ENCODE measurements at places on chromosomes 12 and 14.

DNA sequence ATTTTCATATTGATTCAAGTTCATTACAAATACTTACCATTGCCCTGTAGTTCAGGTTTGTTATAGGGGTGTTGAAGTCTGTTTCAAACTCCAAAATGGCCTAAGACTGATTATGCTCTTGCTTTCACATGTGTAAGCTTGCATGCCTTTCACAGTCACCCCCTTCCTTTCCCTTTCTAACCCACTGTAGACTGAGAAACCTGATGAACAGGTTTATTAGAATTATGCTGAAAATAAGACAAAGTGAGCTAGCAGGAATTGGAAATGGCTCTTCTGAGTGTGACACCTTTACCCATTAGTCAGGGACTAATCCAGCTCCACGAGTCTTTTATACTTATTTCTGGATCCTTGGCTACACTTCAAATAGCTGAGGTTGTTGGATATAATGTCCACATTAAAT lies 38.9 kb downstream of the FBXO33 start:
- DNase-seq: no peak

GRCh38 chr14:68543516-68543915 lies 249.4 kb downstream of the ZFP36L1 start:
- no peak for DNase-seq

GRCh38 chr12:108914121-108914531 lies 34.2 kb downstream of the DAO start:
- DNase-seq: no peak

GRCh38 chr12:52120951-52121823 lies 41.7 kb downstream of the SMIM41 start:
- DNase-seq: no peak

- no peak for DNase-seq
These were observed 150.5 kb upstream of the BCL2L14 start for GRCh38 chr12:11920231-11920630.

DNA sequence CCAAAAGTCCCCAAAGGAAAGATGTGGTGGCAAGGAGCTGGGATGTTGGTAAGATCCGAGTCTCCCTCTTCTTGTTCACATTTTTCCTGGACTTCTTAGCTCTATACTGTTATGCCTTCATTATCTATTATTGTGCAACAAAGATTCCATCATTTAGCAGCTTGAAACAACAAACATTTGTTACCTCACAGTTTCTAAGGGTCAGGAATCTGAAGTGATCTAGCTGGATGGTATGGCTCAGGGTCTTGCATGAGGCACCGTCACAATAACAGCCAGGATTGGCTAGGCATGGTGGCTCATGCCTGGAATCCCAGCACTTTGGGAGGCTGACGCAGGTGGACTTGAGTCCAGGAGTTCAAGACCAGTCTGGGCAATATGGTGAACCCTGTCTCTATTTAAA lies 51.1 kb upstream of the KRAS start:
- DNase-seq: no peak

DNA sequence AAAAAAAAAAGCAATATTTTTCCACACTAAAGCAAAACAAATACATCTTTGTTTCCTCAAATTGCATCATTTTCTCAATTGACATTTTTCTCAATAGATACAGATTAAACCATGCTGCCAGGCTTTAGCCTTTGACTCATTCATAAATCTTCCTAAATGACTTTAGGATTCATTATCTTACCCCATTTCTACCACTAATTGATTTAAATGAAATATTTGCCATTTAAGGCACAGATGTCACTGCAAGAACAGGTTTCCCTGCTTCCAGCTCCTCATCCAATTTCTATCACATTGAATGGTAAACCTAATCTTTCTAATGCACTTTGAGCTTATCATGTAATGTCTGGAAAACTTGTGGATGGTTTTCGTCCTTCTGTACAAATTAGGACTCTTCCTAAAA lies 298.7 kb downstream of the RPL10L start:
- DNase-seq: no peak

DNA sequence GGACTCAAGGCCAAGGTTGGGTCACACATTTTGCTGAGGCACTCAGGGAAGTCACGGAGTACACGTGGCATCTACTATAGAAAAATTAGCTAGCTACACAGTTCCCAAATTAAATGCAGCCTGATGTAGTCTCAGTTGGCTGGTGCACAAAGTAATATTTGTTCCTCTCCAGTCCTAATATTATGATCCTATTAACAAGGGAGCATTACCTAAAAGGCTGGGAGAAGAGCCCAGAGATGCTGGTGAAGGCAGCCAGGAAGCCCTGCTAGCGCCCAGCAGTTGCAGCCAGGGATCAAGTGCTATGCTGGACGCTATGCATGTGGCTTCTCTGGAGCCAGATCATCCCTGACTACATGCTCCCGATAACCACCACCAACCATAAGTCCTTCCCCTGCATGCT lies 88.0 kb upstream of the GSC start:
- DNase-seq: no peak

- DNase-seq: no peak
These were observed 12.4 kb downstream of the MLXIP start for GRCh38 chr12:122090759-122091515.

GRCh38 chr12:57276935-57277563 lies 26.1 kb upstream of the STAC3 start:
- DNase-seq: no peak

DNA sequence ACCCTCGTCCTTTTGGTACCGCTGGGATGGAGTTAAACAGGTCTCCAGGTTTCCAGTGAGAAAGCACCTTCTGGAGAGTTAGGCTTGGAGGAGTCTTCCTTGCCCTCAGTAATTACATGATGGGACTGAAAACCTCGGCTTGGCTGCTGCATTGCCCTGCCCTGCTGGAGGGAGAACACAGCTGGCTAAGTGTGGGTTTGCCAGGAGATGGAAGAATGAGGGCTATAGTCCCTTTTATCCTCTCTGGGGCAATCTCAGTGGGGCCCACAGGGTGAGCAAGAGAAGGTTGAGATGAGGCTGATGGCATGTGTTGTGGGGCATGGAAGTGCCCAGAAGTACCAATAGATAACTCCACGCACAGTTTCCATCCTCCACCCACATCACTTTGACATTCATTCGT lies 23.2 kb upstream of the MEG3 start:
- DNase-seq: no peak

DNA sequence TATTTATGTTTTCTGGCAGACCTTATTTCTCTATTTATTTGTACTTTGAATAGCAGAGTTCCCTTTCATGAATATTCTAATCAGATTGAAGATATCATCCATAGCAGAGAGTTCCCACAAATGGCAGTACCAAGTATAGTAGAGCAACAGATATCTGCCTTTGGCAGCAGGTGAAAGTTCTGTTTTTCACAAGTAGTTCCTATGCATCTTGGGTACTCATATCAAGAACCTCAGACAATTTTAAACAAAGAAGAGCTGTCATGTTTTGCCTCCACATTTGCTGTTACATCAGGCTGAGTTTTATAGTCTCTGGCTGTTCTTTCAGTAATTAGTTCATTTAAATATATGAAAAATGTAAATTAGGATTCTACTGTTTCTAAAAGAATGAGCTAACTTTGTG lies 252.0 kb downstream of the KCNC2 start:
- DNase-seq: no peak

DNA sequence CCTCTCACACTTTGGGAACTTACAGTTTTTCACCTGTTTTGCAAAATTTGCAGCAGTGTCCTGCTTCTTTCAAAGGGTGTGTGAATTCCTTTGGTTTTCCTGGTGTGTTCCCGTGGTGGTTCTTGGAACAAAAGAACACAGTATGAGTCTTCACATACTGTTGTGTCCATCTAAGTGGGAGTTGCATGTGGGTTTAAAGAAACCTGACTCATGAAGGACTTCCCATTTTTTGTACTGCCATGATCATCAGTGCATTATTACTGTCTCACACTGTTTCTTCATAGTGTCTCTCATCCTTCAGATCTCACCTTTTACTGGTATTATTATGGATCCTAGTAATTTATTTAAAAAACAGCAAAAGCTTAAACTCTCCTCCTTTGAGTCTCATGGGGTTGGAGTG lies 3.8 kb upstream of the GZMH start:
- no peak for DNase-seq

DNA sequence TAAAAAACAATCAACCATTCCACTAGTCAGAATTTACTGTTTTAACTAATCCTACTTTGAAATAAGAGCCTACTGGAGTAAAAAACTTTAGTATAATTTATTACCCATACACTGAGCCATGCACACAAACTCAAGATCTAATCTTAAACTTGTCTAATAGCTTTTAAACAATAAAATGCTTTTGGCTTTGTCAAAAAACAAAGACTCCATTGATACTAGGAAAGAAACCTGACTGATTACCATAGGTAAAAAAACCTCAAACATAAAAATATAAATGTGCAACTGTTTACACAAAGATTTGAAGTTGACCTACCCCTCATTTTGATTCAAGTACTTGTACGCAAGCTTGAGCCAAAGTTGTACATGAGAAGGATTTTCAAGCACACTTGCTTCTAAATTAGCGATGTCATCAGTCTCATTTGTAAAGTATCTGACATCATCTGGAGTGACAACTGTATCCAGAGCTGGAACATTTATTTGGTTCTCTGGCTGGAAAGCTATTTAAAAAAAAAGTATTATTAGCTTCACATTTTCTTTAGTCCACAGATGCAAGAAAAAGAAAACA lies 36.1 kb downstream of the ZFC3H1 start:
- no peak for DNase-seq

DNA sequence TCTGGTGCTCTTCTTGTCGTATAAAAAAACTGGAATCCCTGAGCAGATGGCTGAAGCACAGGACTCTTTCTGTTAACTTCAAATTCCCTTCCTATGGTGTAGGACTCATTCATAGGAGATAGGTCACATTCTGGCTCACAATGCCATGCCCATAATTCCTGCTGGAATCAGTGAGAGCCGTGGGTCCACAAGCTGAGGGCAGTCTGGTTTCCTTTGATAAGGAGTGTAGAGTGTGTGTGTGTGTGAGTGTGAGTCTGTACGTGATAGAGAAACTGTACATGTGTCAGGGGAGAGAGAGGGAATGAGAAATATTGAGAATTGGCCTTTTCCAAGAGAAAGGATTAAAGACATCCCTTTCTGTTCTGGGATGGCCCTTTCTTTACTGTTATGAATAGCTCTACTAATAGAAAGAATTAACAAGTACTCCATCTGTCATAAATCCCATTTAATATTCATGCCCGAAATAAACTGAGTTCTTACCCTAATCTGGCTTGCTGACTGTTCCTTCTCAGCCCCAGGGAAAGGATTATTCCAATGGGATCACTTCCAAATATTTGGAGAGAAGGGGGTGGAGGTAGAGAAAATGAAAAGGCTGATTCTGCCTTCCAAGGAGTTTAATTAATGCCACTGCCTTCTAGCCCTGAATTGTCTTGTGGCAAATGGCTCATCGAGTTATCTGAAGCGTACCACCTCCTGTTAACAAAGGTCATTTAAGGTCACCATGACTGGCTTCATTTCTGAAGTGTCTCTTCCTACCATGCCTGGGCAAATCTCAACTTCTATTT lies 79.0 kb downstream of the TMX1 start:
- DNase-seq: no peak

DNA sequence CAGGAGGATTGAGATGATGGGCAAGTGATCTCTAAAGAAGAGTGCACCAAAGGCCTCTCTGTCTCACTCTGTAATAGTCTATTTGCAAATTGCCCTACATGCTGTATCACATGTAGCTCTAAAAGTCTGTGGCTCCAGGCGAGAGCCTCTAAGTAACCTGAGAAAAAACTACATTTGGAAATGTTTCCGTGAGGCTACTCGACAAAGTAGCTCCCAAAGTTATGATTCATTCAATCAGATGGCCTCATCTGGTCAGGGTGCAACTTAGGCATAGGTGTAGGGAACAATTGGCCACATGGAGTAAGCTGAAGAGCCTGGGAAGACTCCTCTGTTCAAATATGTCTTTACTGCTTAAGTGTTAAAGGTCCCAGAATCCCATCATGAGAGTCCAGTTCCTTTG lies 155.4 kb upstream of the PLEKHG7 start:
- no peak for DNase-seq

- DNase-seq: no peak
These were observed 168.2 kb upstream of the BCL2L14 start for GRCh38 chr12:11902525-11902875.

DNA sequence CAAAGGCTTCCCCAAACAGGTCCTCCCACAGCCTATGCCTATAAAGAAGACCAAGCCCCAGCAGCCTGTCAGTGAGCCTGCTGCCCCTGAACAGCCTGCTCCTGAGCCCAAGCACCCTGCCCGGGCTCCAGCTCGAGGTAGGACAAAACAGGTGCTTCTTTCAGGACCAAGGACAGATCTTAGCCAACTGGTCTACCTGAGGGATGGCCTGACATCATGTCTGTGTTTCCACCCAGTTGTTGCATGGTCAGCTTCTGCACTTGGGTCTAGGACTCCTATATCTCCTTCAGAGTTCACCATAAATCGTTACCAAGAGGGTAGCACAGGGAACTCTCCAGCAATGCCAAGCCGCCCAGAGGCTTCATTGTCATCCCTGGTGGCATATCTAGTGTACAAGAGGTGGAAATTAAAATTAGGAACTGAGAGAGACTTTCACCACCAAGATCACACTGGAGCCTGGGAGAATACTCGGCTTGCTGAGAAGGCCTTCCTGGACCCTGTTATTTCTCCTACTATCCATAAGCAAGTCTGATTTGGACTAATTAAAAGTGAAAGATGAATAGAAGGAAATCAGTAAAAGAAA lies 38.2 kb upstream of the OAS1 start:
- DNase-seq: no peak

GRCh38 chr12:19220852-19221466 lies 91.4 kb downstream of the PLEKHA5 start:
- DNase-seq: no peak

DNA sequence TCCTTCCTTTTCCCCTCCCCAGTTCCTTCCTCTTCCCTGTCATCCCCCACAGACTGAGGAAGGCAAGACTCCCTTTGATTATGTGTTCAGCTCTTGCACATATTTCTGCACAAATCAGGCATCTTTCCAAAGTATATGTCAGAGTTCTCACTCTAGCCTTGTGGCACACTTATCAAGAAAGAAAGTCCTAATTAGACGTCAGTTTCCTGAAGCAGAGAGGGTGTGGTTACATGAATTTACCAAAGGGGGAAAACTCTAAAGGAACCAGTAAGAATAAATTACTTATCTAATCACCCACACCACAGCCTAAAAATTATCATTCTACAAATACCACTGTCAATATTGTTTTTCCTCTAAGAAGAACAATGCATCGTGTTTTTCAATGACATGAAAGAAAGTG lies 120.7 kb upstream of the GRIP1 start:
- DNase-seq: no peak

DNA sequence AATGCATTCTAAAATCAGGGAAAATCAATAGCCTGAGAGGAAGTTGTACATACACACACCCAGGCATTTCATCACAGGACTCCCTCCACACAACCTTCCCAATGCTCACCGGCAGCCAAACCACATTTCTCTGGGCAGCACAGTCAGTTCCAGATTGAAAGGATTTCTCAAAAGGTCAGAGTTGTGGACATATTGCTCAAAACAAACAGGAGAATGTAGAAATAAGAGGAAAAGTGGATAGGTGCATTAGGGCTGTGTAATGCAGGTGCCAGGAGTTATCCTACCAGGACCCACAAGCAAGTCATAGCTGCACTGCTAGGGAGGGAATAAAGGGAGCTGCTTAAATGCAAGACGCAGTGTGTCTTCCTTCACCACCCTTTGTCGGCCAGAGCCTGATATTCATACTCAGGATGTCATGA lies 62.9 kb downstream of the GCH1 start:
- DNase-seq: no peak
